Stimulated activated CD8-positive, alpha-beta memory T cell treated with anti-CD3 and anti-CD28 coated beads, Interleukin-4, amount 100 ng/mL, for 1 hour (primary cell): ENCODE measurements at places on chromosomes 11 and 22.

DNA sequence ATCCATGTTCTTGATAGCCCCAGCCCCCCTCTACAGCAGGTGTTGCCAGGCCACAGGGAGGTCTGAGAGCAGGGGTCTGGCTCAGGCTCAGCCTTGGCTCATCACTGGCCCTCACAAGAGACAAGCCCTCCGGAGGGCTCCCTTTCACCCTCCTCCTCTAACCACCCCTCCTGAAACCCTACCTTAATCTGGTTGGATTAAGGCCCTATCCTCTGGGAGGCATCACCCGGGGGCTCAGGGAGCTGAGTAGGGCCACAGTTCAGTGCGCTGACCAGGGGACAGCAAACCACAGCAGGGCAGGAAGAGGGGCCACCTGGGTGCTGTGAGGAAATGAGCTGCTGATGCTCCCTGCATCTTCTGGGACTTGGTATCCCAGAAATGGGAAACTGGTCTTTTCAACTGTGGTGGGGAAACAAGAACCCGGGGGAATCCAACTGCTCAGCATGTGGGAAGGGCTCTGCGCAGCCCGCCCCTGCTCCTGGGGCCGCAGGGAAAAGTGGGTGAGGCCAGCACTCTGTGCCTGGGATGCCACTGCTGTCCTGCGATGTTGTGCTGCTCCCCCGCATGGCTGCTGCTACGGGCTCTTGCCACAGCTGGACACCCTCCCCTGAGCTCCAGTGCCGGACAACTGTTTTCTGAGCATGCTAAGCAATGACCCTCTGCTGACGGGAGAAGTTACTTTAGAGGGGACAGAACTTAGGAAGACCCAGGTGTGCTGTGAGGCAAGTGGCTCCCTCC lies 17.5 kb downstream of the ADORA2A start:
- no peak for DNase-seq

- DNase-seq, result no peak
Measured at GRCh38 chr11:75766443-75767227, 1.9 kb upstream of the DGAT2 start.

DNA sequence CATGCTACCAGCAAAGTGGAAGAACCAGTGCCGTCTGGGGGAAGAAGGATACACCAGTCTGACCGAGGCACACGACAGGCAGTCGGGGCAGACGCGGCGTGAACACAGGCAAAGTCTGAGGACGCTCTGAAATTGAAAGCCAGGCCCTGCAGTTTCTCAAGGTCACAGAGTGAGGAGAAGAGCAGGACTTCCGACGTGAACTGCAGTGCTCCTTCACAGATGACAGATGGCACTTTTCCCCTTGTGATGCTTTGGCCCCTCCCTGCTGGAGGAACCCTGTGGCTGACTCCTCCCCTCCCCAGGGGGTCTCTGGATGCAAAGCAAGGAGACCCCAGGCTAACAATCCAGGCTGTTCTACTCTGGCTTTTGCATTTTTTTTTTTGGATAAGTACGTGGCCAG lies 19.6 kb upstream of the JAM3 start:
- DNase-seq, result no peak

- DNase-seq, result no peak
Measured at GRCh38 chr11:22927793-22928192, 67.5 kb upstream of the CCDC179 start.

DNA sequence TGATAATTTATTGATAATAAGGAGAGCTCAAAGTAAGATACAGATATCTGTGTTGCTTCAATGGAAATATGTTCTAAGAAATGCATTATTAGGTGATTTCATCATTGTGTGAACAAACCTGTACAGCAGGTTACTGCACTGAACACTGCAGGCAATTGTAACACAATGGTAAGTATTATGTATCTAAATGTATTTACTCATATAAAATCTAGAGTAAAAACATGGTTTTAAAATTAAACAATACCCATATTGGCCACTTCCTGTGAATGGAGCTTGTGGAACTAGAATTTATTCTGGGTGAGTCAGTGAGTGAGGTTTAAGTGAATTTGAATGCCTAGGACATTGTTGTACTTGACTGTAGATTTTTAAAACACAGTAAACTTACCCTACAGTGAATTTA lies 722.9 kb upstream of the RAG2 start:
- DNase-seq, result no peak

DNA sequence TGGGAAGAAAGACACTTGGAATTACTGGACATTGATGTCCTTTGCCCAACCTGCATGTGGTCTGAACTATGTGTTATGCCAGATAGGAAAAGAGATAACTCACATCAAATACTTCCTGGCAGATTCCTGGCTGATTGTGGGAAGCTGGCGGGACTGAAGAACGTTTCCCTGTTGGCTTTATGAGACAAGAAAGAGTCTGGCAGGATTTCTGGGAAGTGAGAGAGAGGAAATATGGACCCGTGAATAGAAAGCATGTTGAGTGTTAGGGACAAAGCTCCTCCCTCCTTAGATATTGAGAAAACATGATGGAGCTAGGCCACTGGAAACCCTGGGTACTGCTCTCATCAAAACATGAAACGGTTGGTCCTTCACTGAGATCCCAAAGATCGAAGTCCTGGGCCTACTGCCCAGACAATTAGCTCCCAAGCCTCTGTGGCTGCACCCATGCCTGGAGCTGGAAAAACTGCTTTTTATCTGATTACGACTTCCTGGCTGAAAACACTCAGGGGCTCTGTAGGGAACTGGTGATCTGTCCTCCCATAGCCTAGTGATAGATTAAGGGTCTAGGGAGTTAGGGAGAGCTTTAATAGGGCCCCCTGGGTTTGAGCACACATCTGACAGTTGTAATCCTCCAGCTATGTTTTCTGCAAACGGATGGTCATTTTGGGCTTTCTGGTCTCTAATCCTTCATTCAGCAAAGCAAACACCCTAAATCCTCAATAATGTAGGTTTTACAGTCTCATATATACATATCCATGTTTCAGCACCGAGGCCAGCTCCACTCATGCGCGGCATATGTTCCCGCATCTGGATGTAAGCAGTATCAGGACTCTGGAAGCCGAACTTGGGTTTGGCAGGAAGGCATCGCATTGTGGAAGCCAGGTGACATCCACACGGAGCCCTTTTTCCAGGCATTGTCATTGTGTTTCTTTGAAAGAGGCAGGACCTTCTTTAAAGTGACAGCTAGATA lies 6.1 kb upstream of the B3GAT1 start:
- no peak for DNase-seq
